Neural progenitor cell (in vitro differentiated cells): ENCODE measurements at places on chromosomes 4 and X. TPM values are rescaled to one million over a fixed set of nuclear protein-coding genes. Genes with fewer than 3 reads are reported as not detected.

DNA sequence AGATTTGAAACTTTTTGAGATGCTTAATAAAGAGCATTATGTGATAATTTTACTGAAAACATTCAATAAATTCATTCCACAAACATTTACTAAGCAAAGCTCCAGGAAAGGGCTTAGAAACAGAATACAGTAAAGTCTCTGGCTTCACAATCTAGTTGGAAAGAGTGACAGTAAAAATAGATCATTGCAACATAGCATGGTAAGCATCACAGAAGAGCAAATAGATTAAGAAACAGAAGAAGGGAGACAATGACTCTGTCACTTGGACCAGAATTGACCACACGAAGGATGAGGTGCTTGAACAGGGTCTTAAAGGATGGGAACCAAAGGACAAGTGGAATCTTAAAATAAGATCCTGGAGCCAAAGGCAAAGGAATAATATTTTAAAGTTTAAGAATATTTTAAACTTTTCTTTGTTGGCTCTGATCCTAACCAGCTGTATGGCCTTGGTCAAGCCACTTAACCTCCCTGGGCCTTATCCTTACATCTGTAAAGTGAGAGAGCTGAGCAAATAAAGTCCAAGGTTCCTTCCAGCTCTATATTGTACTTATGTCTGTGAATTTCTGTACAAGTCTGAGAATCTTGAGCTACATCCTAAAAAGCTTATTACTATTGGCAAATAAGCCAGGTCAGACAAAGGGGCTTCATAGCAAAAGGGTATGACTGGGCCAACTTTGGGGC, 33.9 kb downstream of the SEC24D start:
- DNase-seq, result no peak
- no peak overlapping the region for H3K4me3 ChIP-seq
- no peaks in the 10 kb centered on the region for H3K36me3 ChIP-seq
- no peak overlapping the region for H3K27ac ChIP-seq
- no peaks in the 10 kb centered on the region for H3K27me3 ChIP-seq
- H3K4me1 ChIP-seq, result no peaks in the 10 kb centered on the region

DNA sequence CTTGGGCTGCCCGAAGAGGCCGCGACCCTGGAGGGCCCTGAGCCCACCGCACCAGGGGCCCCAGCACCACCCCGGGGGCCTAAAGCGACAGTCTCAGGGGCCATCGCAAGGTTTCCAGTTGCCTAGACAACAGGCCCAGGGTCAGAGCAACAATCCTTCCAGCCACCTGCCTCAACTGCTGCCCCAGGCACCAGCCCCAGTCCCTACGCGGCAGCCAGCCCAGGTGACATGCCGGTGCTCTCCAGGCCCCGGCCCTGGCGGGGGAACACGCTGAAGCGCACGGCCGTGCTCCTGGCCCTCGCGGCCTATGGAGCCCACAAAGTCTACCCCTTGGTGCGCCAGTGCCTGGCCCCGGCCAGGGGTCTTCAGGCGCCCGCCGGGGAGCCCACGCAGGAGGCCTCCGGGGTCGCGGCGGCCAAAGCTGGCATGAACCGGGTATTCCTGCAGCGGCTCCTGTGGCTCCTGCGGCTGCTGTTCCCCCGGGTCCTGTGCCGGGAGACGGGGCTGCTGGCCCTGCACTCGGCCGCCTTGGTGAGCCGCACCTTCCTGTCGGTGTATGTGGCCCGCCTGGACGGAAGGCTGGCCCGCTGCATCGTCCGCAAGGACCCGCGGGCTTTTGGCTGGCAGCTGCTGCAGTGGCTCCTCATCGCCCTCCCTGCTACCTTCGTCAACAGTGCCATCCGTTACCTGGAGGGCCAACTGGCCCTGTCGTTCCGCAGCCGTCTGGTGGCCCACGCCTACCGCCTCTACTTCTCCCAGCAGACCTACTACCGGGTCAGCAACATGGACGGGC, 579 bp downstream of the ABCD1 start:
- no peak overlapping the region for H3K27ac ChIP-seq
- peak overlapping the region; percentile 73 for H3K4me3 ChIP-seq
- no peaks in the 10 kb centered on the region for H3K27me3 ChIP-seq
- peak; percentile 24 for DNase-seq
- peaks cover 3% of the 10 kb centered on the region for H3K36me3 ChIP-seq
- H3K4me1 ChIP-seq, result peaks cover 12% of the 10 kb centered on the region

DNA sequence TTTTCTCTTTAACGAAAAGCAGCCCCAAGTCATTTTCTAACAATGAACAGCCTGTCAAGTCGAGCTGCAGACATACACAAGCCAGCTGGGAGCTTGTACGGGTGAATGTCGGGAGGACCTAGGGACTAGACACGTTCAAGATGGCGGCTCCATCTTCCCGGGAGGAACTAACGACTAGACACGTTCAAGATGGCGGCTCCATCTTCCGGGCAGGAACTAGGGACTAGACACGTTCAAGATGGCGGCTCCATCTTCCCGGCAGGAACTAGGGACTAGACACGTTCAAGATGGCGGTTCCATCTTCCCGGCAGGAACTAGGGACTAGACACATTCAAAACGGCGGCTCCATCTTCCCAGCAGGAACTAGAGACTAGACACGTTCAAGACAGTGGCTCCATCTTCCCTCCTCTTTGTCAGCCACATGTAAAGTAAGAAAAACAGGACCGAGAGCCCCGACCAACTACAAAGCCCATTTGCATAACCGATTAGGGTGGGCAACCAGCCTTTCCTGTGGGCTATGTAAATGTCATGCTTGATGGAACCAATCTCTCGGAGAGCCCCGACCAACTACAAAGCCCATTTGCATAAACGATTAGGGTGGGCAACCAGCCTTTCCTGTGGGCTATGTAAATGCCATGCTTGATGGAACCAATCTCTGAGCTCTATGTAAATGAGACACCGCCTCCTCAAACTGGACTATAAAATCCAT, 175.5 kb downstream of the DHRSX start:
- H3K27me3 ChIP-seq, result no peaks in the 10 kb centered on the region
- H3K4me3 ChIP-seq, result no peak overlapping the region
- H3K27ac ChIP-seq, result no peak overlapping the region
- no peaks in the 10 kb centered on the region for H3K4me1 ChIP-seq
- DNase-seq, result no peak

DNA sequence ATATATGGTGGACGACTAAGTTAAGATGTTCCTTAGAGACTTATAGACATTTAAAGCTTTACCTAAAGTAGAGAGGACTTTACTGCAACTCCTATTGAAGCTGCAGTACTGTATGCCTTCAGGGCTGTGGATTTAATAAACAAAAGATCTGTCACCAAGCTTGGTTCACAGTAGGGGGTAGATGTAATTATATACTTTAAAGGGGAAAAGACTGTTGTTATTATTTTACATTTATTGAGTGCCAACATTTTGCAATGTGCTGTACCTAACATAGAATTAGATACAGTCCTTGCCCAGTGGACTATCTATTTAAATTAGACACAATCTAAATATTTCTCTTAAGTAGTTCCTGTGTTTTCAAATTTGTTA, 67.2 kb downstream of the SLIT2 start:
- DNase-seq, result no peak
- peaks cover 29% of the 10 kb centered on the region for H3K4me1 ChIP-seq
- H3K27me3 ChIP-seq, result no peaks in the 10 kb centered on the region
- H3K4me3 ChIP-seq, result no peak overlapping the region

Gene FAT1
- total RNA-seq, result 400 and 517 TPM in 2 replicates

- DNase-seq, result no peak
- H3K4me3 ChIP-seq, result no peak overlapping the region
- H3K4me1 ChIP-seq, result no peaks in the 10 kb centered on the region
- H3K27ac ChIP-seq, result no peak overlapping the region
- H3K36me3 ChIP-seq, result no peaks in the 10 kb centered on the region
These were observed 186.9 kb upstream of the LNX1 start for GRCh38 chr4:53778155-53778554.

GRCh38 chr4:104795264-104795939, 300.7 kb upstream of the CXXC4 start:
- no peaks in the 10 kb centered on the region for H3K4me1 ChIP-seq
- no peak for DNase-seq
- H3K27ac ChIP-seq, result no peak overlapping the region
- no peak overlapping the region for H3K4me3 ChIP-seq
- no peaks in the 10 kb centered on the region for H3K27me3 ChIP-seq
- no peaks in the 10 kb centered on the region for H3K36me3 ChIP-seq

DNA sequence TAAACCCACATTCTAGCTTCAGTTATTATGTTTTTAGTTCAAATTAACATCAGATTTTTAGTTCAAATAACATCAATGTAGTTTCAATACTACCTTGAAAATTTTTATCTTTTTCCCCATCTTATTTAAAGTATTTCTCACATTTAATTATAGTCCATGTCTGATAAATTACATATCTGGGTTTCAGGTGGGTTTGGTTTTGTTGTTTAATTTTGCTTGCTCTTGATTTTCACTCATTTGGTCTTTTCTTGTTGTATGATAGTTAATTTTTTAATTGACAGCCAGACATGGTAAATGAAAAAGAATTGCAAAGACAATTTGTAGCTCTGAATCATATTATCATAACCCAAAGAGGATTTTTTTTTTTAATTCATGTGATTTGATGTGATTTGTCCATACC, 41.9 kb downstream of the GYG2 start:
- H3K4me1 ChIP-seq, result no peaks in the 10 kb centered on the region
- DNase-seq, result no peak

Gene PORCN
- 10.8 and 21.2 TPM in 2 replicates for total RNA-seq

DNA sequence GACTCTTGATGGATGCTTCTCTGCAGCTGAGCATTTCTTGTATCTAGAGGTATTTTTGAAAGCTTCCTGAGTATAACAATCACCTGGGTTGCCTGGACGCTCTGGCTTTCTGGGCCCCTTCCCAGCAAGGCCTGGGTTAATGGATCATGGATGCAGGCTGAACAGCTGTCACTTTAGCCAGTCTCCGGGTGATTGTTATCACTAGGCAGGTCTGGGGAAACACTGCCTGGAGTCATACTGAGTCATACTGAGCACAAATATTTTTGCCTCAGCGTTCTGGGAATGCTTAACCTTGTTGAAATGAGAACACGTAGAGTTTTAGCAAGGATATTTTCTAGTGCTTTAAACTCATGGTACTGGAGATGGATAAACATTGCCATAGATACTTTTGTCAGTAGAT, 102.6 kb downstream of the PHEX start:
- no peaks in the 10 kb centered on the region for H3K36me3 ChIP-seq
- no peak overlapping the region for H3K27ac ChIP-seq
- no peaks in the 10 kb centered on the region for H3K4me1 ChIP-seq
- H3K4me3 ChIP-seq, result no peak overlapping the region
- H3K27me3 ChIP-seq, result no peaks in the 10 kb centered on the region

GRCh38 chr4:2241003-2241402, 918 bp downstream of the HAUS3 start:
- DNase-seq, result no peak
- peaks cover 19% of the 10 kb centered on the region for H3K36me3 ChIP-seq
- peaks cover 28% of the 10 kb centered on the region for H3K4me1 ChIP-seq
- no peaks in the 10 kb centered on the region for H3K27me3 ChIP-seq
- no peak overlapping the region for H3K27ac ChIP-seq
- peak overlapping the region; percentile 82 for H3K4me3 ChIP-seq

DNA sequence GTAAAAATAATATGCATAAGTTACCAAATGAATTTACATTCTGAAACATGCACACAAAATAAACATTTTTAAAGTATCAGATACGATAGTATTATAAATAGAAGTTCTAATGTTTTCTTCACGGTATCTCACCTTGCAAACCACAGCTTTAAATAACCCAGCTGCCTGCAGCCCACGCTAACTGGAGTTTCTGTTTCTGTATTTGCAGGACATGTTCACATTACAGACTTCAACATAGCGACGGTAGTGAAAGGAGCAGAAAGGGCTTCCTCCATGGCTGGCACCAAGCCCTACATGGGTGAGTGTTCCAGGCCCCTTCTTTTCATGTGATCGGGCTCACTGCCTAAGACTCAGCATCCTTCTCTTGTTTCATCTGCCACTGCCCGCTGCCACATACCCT, 291.7 kb downstream of the EVC2 start:
- H3K4me3 ChIP-seq, result no peak overlapping the region
- H3K4me1 ChIP-seq, result no peaks in the 10 kb centered on the region
- DNase-seq, result no peak
- no peak overlapping the region for H3K27ac ChIP-seq
- no peaks in the 10 kb centered on the region for H3K36me3 ChIP-seq
- no peaks in the 10 kb centered on the region for H3K27me3 ChIP-seq

Gene SSX3
- not detected in 2 replicates for total RNA-seq

DNA sequence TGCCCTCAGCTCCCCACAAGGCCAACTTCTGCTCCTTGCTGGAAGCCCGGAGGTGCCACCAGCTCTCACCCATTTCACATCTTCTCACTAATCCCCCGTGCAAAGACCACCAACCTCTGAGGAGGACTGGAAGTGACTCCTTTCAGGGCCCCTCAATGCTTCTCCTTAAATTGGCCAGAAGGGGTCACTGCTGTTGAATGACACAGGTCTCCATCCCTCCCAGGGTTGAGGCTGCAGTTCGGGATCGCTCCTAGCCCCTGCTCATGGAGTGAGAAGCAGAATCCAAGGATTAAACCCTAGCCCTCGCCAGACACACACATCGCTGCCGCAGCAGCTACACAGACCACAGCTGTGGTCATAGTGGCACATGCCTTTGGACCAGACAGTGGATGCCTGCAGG, 279.5 kb upstream of the TAPT1 start:
- no peak overlapping the region for H3K4me3 ChIP-seq
- no peaks in the 10 kb centered on the region for H3K27me3 ChIP-seq
- no peaks in the 10 kb centered on the region for H3K4me1 ChIP-seq

- H3K4me3 ChIP-seq, result no peak overlapping the region
- no peak overlapping the region for H3K27ac ChIP-seq
- no peak for DNase-seq
- H3K4me1 ChIP-seq, result peaks cover 4% of the 10 kb centered on the region
- no peaks in the 10 kb centered on the region for H3K36me3 ChIP-seq
- H3K27me3 ChIP-seq, result no peaks in the 10 kb centered on the region
These were observed 53.2 kb downstream of the SPINK2 start for GRCh38 chr4:56768316-56768715.

Gene SLIT2
- 1.2 and 3.0 TPM in 2 replicates for total RNA-seq

DNA sequence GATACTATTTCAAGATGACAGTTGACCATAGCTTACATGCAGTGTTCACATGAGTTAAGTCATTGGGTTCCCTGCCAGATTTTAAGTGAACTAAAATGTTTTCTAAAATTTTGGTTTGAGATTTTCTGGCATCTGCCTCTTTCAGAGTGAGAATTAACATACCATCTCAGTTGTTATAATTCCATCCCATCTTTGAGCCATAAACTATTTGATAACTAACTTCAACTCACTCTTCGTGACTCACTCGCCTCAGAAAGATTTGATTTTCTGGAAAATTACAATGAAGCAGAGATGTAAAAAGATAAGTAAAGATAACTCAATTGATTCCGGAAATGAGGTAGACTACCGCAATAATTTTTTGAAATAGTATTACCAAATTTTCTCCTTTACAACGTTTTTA, 61.8 kb downstream of the HMGB2 start:
- no peaks in the 10 kb centered on the region for H3K36me3 ChIP-seq
- no peaks in the 10 kb centered on the region for H3K4me1 ChIP-seq
- H3K27ac ChIP-seq, result no peak overlapping the region
- no peak for DNase-seq

Gene DDX53
- total RNA-seq, result not detected in 2 replicates
